ENCODE measurements at places on chromosomes 7 and 10.

DNA sequence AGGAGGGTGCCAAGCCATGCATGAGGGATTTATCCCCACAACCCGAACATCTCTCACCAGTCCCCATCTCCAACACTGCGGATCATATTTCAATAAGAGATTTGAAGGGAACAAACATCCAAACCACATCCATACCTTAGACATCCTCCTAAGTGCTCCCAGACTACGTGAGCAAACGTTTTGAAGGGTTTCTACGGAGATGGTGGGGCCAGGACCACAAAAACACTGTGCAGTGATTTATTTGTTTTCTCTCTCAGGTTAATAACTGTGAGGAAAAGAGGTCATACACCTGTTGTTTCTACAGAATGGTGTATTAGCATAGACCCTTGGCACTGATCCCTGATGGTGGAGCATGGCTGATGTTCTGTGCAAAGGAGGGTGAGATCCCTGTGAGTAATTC is 277.8 kb downstream of the FRMD4A start:
- ATAC-seq: no peak

DNA sequence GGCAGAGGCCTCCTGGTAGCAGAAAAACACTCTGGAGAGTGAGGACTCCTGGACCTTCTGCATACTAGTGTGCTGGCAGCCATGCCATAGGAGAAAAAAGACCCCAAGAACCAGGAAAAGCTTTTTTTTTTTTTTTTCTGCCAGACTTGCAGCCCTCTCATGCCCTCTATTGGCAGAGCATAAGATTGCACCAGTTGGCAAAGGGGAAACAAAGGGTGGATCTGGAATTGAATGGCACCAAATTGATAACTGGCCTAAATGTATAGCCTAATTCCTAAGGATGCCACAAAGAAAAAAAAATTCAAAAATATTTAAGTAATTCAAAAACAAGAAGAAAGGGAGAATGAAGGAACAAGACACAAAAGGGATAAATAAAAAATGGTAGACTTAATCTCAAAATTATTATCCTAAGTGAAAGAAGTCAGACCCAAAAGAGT is 112.5 kb upstream of the GHITM start:
- no peak for ATAC-seq

GRCh38 chr10:17067376-17068264 is 62.0 kb downstream of the CUBN start:
- no peak for ATAC-seq

GRCh38 chr10:13989616-13990015 is 341.1 kb downstream of the FRMD4A start:
- ATAC-seq: no peak

GRCh38 chr10:89078724-89079672 is 88.4 kb downstream of the FAS start:
- no peak for ATAC-seq
